Renal pelvis (tissue), 12 donors: ENCODE measurements at places on chromosomes 5 and 9. TPM values are rescaled to one million over a fixed set of nuclear protein-coding genes. Genes with fewer than 3 reads are reported as not detected.
A peak's percentile ranks its signal among the peaks of the same experiment; 100 is the strongest.

GRCh38 chr5:56893251-56893951 lies 16.0 kb upstream of the SETD9 start:
- no peak for DNase-seq

DNA sequence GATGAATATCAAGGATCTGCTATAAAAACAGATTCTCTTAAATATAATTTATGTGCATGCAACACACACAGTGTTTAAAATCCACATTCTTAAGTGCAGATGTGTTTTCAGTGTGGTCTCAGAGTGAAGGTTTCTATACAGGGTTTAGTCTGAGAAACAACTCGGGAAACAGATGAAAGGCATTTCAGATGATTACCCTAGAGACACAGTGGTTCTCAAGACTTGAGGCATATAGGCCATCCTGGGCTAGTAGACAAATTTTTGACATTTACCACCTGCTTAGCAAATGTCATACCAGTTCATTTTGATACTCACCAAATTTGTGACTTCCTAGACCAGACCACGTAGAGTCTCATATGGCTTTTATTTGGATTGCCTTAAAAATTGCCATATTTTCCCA lies 216.5 kb downstream of the ARL15 start:
- DNase-seq: no peak

- no peak for DNase-seq
Measured at GRCh38 chr5:96875791-96876291, 459 bp upstream of the ERAP2 start.

CARTPT gene
- polyA plus RNA-seq: not detected

DNA sequence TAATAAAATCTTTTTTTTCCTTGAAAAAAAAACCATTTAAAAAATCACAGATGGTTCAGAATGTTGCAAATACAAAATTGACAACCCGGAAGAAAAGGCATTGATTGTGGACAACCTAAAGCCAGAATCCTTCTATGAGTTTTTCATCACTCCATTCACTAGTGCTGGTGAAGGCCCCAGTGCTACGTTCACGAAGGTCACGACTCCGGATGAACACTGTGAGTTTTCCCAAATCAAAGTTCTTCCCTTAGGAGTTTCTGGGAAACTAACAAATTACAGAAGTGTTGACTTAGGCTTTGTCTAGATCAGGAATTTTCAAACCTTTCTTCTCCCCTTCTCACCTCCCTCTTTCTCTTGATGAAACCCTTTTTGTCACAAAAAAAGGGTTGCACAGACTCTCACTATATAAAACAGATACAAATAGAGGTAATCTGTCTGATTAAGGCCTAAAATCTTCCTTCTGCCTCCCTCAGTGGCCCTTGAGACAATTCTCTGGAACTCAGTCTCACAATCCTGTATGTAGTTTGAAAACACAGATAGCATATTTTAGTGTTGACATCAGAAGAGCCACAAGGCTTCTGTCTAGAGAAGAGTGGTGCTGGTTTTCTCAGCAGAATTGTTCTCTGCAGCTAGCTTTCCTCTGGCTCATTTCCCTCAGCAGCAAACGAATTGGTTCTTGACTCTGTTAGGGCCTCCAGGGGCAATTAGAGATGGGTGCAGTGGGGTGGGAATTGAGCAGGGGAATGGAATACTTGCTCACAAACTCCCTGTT lies 79.5 kb downstream of the OSMR start:
- DNase-seq: no peak

- DNase-seq: no peak
Measured at GRCh38 chr5:95934207-95934804, 27.3 kb downstream of the ELL2 start.

GRCh38 chr9:119343059-119343990 lies 25.9 kb downstream of the BRINP1 start:
- DNase-seq: peak; percentile 70

DNA sequence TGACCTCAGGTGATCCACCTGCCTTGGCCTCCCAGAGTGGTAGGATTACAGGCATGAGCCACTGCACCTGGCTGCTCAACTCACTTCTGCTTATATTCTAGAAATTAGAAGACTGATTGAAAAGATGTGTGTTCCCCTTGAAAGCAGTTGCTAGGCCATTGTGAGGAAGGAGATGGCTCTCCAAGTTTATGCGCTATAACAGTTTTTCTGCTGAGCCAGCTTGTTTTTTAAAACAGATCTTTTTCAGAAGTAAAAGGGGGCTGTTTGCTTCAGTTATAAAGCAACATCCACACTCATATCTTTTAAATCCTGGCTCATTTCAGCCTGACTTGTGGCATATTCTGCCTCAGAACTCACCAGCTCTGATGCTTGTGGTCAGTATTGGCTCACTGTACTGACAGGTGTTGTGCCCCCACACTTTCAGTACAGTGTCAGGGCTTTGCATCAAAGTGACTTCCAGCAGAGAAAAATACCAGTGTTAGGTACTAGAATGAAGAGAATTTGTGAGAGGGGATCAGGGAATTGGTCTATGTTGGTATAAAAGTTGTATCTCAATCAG lies 49.4 kb downstream of the NUP214 start:
- DNase-seq: no peak

DNA sequence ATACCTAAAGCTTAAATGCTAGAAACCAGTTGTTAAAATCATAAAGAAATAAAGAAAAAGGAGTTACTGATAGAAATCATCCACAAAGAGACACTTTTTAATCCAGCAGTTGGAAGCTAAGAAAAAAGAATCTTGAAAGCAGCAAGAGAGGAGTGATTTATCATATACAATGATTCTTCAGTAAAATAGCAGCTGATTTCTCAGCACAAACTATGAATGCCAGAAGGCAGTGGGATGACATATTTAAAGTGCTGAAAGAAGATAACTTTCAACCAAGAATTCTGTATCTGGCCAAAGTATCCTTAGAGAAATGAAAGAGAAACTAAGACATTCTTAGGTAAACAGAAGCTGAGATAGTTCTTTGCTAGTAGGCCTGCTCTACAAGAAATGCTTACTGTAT lies 366.0 kb downstream of the HTR1A start:
- DNase-seq: no peak

GRCh38 chr5:168299372-168299771 lies 7.9 kb downstream of the WWC1 start:
- DNase-seq: no peak

- no peak for DNase-seq
Measured at GRCh38 chr9:113966394-113966793, 90.3 kb downstream of the ZNF618 start.

DNA sequence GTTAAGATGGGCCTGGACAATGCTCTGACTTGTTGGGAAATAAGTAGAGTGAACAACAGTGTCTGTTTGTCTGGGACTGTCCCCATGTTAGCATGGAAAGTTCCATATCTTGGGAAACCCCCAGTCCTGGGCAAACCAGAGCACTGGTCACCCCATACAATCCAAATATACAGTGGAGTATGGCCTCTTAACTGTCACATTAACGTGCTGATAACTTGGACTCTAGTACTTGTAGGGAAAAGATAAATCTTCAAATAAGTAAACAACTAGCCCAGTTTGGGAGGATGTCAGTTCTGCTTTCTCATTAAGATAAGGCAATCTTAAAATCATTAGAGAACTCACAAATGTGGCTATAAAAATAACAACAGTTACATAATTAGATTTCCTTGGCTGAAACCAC lies 47.6 kb upstream of the JAK2 start:
- DNase-seq: no peak

GRCh38 chr5:53434541-53434940 lies 45.9 kb upstream of the FST start:
- no peak for DNase-seq

DNA sequence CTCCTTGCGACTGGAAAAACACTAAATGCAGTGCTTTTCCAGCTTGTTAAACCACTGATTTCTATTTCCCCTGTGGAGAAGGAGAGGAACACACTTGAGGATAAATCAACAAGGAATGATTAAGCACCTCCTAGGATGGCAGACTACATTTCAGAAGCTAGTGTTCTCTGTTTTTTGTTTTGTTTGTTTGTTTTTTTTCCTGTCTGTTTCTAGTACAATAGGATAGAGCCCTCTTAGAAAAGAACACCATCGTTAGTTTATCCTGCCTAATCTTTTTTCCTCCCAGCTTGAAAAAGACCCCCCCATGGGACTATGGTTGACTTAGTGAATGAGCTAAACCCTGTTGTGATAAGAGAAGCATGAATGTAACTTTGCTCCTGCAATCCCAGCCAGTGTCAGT lies 3.9 kb upstream of the TAL2 start:
- DNase-seq: no peak

GRCh38 chr5:75016896-75017295 lies 35.5 kb downstream of the GCNT4 start:
- DNase-seq: no peak

- no peak for DNase-seq
Measured at GRCh38 chr5:150117945-150118560, 31.7 kb upstream of the CSF1R start.

DNA sequence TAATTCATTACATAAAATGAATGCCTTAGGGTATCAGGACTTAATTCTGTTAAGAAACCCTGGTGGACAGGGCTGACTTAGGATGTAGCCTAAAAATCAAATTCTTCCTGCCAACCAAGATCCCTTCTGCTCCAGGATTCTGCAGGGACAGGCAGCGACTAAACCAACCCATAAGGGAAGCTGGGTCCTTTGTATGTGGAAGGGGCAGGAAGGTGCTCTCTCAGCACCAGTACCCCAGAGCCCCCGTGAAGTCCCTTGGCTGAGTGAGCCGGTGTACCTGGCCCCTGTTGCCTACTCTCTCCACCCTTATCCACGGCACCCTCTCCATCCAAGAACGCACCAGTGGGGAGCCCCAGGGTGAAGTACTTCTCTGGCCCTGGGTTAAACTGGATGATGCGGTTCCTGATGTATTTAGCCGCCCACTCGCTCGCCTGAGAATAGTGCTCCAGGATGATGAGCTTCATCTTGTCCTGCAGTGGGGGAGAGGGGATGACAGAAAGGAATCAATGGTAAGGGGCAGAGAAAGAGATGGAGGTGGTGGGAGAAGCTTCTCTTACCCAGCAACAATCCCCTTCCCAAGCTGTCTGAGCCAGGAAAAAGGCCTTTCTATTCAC lies 1.1 kb downstream of the GNPDA1 start:
- no peak for DNase-seq

GPR150 gene
- polyA plus RNA-seq: not detected

DNA sequence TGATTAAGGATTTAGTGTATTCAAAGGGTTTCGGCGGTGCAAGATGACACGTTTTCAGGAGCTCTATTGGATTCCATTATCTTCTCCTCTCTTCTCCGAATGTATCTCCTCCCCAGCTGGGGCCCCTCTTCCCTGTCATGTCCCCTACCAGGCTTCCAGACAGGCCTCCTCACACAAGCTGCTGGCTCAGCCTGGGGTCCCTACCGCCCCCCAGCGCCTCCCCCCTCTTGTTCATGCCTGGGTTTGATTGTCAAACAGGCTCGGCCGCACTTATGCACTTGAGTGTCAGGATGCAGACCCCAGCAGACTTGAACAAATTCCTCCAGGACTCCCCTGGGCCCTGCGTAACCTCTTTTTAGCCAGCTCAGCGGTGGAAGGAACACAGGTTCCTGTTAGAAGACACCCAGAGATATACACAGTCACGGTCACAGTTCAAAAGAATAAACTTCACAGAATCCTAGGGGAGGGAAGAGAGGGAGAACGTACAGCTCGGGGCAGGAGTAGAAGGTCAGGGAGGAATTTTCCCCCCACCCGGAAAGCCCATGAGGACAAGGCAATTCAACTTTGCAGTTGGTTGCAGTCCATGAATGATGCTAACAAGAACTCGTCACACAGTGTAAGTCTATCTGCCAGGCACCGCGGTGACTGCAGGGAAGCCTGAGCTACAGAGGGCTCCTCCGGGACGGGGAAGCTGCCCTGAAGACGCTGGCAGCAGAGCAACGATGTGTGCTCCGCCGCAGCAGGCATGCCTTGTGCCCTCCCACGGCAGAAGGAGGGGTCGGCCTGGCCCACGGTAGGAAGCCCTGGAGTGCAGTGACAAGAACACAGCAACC lies 560.0 kb downstream of the BNC2 start:
- DNase-seq: no peak

GRCh38 chr5:1467341-1468246 lies 22.4 kb upstream of the SLC6A3 start:
- DNase-seq: no peak

- DNase-seq: no peak
Measured at GRCh38 chr5:168234133-168234532, 57.3 kb upstream of the WWC1 start.

DNA sequence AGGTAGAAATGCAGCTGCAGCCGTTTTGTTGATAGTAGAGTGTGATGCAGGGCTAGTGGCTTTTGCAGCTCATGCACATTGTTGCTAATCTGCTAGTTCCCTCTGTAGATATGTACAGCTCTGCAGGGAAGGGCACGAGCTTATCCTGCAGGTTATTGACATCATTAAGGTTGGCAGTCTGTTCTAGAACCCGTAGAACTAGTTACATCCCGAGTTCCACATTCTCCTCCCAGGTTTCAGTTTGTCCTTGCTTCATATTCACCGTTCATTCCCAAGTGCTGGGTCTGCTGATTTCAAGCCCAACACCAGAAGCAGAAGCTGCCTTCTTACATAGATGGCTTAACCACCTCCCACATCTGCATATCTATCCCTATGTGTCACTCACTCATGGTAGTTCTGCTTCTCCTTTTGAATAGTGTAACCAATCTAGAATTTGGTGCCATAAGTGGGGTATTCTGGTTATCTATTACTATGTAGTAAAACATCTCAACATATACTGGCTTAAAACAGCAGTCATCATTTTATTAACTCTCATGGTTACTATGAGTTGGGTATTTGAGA lies 38.1 kb downstream of the CRHBP start:
- DNase-seq: no peak

GRCh38 chr5:7779019-7780005 lies 71.6 kb downstream of the CFAP90 start:
- DNase-seq: no peak

DNA sequence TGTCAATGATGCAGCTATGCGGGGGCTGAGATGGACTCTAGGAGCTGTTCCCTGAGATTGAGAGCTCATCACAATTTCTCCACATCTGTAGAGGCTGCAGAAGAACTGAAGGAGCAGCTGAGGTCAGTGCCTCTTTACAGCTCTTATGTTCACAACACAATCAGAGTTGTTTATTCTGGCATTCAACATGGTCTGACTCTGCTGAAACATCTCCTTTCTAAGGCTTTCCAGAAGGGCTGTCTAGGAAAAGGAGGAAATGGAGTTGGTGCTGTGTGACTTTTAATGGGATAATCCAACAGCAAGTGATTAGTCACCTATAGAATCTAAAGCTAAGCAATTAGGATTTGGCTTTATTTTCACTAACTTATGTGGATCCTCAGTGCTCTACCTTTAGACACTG lies 6.0 kb downstream of the POU5F2 start:
- DNase-seq: no peak

DNA sequence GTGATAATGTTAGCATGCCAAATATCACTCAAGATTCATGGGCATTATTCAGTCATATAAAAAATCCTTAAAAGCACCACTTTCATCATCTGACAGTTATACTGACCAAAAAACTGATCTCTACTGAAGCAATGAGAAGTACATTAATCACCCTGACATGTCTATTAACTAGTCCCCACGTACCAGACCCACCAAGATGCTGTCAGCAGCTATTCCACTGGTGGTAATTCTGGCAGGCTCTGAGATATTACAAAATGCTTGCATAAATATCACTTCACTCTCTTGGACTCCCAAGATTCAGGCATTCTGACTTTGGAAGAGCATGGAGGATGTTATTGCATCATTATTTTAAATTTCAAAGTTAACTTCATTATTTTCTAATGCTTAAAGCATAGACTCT lies 717.0 kb downstream of the DNAH5 start:
- no peak for DNase-seq

- DNase-seq: no peak
Measured at GRCh38 chr5:148343046-148343407, 7.7 kb downstream of the SPINK9 start.
